HEK293T (cell line): ENCODE measurements at places on chromosomes 1 and 21.

- DNase-seq, result no peak
These were observed 62.6 kb upstream of the MACF1 start for GRCh38 chr1:39141925-39142324.

DNA sequence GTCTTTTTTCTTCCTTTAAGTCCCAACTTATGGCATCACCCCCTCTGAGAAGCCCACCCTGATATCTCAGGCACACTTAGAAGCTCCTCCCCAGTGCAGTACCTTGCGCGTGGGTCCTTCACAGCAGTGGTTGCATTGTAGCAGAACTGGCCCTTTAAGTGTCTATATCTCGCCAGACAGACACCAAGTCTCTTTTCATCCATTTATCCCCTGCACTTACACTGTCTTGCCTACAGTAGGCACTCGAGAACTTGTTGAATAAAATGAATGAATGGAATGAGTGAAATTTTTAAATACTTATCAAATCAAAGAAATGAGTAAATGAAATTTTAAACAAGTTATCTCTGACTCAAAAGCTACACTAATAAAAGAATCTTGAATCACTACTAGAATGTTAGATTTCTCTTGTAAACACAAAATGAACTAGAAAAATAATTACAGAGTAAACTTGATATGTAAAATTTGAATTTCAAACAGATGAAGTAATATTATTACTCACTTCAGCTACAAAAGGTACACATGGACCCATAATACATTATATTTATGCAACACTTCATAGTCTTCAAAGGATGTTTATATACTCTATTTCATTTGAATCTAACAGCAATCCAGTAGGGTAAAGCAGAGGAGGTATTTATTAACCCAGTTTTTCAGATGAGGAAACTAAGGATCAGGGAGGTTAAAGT lies 54.7 kb upstream of the MAN1A2 start:
- peak; percentile 68 for DNase-seq

DNA sequence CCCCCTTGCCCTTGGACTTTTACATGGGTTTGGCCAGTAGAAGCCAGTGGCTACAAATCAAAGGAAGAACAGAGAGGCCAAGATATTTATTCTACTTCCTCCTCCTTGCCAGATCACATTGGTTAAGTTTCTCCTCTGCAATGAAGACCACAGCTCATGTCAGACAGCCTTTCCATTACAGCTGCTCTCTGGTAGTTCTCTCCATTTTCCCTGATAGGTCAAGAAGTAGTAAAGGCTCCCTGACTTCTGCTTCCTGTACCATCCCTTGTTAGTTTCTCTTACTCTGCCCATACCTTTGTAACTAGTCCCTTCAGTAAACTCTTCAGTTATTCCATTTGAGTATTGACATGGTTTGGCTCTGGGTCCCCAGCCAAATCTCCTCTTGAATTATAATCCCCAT lies 27.8 kb downstream of the NME7 start:
- DNase-seq, result no peak

GRCh38 chr1:37040773-37041172 lies 6.5 kb upstream of the GRIK3 start:
- DNase-seq, result no peak

- no peak for DNase-seq
These were observed 535.4 kb downstream of the SMYD3 start for GRCh38 chr1:245971711-245972085.

- peak; percentile 74 for DNase-seq
These were observed 8.8 kb upstream of the FGR start for GRCh38 chr1:27643600-27644368.

DNA sequence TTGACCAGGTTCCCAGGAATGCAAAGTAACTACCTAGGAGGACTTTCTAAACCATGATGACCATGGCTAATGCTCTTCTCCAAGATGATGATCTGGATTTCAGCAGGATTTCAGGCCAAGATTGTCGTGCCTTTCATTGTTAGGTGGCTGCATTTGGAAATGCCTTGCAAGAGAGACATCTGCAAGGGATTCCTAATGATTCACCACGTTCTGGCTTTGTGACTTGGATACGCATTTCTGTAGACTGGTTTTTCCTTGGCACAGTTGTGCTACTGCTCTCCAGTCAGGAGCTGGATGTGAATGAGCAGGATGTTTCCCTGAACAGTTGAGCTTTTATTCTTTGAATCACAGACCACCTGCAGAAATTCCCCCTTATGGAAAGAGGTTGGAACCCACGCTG lies 212.4 kb downstream of the BACH1 start:
- DNase-seq, result no peak

DNA sequence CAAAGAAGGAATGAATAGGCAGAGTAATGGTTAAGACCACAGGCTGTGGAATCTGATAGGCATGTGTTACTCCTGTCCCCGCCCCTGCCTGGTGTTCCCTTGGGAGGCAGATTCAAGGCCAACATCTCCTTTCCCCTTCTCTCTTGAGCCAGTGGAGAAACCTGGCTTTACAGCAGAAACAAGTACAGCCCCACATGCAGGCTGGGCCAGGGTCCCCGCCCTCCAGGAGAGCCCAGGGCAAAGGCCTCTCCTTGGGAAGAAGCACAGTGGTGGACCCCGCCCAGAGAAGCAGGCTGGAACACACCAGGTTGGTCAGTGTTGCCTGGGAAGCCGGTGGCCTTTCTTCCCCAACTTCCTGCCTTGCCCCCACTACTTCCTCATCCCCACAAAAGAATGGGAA lies 6.8 kb downstream of the C1orf167 start:
- no peak for DNase-seq

DNA sequence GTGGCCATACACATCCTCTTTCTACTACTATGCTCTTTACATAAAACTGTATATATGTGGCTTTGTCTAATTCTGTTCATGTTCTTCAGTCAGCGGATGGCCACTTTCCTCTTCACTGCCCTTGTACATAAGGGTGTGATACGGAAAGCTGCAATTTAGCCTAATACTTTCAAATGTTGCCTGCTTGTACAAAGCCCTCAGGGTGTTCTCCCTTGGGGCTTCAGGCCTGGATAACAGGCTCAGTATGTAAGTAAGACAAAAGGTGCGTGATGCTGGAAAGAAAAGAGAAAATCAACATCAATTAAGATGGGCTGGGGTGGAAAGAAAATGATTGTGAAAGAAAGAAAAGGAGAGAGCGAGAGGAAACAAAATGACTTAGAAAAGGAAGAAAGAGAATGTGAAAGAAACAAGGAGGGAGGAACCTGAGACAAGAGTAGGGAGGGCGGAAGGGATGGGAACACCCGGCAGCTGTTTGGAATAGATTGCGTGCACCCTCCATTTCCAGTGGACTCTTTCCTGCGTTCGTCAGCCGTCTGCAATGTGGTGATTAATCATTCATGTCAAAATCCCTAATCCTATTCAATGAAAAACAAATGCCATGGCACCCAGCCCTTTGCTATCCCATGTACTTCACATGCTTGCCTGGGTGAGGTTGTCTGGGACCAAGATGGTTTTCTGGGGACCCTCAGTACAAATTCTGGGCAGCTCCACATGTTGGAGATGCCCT lies 553.6 kb downstream of the NUF2 start:
- DNase-seq, result no peak

GRCh38 chr1:66678146-66678545 lies 74.1 kb upstream of the DYNLT5 start:
- DNase-seq, result no peak

GRCh38 chr1:244665771-244666217 lies 12.9 kb downstream of the DESI2 start:
- peak; percentile 25 for DNase-seq

- DNase-seq, result no peak
These were observed 32.9 kb downstream of the FCRL5 start for GRCh38 chr1:157519451-157519850.

DNA sequence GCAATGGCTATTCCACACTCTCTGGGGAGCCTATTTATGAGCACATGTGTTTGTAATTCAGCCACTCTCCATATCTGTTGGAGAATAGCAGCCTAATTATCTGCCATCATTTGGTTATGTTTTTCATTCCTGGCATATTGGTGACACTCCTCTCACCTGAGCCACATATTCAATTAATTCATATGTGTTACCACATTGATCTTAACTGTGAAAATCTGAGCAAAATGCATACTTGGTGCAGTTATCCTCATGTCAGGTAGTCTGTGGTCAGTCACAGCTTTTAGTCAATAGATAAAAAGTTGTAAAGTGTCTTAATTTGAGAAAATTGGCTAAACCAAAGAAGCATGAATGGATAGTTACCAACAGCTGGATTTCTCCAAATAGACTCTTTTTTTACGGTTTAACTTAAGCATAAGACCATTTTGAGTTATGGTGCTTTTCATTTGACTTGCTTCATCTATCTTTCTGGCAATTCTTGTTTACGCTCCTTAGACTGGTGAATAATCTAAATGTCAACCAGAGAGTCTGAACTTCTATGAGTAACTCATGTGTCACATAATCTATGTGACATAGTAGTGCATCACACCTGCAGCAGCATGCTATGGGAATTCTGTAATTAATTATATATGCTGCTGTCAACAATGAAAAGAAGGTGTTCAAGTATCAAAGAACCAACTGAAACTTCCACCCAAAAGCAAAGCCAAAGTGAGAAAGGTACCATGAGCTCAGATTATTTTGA lies 187.7 kb upstream of the SGIP1 start:
- DNase-seq, result no peak

DNA sequence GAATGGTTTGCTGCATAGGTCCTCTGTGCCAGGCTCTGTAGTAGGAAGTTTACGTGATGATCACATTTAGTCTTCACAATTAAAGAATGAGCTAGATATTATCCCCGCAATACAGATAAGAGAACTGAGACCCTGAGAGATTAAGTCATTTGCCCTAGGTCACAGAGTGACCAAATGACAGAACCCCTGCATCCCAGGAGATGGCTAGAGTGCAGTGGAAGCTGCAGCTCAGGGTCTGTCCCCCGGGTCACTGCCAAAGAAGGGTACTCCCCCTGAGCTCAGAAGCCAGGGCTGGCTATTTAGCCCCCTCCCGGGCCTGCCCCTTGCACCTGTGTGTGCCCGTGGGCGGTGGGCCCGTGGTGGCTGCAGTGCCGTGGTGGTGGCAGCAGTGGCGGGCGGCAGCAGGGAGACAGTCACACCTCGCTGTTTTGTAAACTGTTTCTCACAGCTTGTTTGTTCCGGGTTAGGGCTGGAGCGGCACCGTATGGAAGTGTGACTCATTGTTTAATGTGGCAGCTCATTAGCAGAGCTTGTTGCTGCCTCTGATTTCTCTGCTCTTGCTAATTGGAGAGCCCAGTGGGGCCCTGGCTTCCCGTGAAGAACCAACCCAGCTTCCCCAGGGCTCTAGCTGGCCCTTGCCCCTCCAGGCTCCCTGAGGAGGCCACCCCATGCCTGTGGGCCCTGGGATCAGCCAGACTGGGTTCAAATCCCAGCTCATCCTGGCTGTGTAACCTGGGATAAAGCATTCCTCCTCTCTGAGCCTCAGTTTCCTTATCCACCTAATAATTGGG lies 19.3 kb upstream of the FOXO6 start:
- no peak for DNase-seq

GRCh38 chr1:91736715-91737615 lies 149.0 kb downstream of the TGFBR3 start:
- peak; percentile 21 for DNase-seq

DNA sequence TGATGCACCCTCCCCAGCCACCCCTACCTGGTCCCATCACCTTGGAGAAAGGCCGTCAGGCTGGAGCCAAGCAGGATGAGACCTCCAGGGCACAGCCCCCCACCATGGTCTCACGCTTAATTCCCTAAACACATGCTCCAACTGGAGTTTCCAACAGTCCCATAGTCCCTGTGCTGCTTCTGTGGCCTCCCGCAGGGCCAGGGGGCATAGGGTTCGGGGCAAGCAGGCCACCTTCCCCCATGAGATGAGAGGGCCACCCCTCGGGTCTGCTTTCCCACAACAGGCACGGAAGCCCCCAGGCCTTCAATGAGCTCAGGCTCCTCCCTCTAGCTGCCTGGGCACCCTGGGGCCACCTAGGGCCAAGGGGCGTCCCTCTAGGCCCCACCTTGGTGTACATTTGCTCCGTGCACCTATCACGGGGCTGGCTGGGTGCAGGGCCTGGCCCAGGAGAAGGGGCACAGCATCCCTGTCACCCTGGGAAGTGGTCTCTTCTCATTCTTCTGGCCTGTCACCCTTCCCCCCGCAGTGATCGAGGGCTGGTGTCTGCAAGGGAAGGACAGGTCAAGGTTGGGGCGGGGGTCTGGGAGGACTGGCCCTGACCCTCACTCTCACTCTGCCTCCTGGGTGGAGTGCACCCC lies 42.4 kb downstream of the TRIM11 start:
- no peak for DNase-seq

- DNase-seq, result no peak
These were observed 5.1 kb upstream of the ZNF326 start for GRCh38 chr1:89989799-89990198.

GRCh38 chr1:164683235-164683634 lies 124.3 kb downstream of the PBX1 start:
- no peak for DNase-seq

DNA sequence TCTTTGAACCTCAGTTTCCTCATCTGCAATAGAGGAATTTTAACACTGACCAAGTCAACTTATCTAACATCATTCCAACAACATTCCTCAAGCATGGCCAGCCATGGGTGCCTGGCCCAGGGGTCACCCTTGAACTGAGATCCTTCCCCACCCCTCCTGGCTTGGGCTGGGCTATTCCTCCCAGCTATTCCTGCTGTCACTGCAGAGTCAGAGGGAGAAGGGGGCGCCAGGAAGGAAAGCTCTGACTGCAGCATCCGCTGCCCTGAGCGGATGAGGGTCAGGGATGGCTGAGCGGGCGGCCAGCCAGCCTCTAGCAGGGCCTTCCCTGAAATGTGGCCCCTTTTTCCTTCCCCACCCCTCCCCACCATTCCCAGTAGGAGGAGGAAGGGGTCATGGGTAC lies 3.1 kb downstream of the TINAGL1 start:
- peak; percentile 7 for DNase-seq

DNA sequence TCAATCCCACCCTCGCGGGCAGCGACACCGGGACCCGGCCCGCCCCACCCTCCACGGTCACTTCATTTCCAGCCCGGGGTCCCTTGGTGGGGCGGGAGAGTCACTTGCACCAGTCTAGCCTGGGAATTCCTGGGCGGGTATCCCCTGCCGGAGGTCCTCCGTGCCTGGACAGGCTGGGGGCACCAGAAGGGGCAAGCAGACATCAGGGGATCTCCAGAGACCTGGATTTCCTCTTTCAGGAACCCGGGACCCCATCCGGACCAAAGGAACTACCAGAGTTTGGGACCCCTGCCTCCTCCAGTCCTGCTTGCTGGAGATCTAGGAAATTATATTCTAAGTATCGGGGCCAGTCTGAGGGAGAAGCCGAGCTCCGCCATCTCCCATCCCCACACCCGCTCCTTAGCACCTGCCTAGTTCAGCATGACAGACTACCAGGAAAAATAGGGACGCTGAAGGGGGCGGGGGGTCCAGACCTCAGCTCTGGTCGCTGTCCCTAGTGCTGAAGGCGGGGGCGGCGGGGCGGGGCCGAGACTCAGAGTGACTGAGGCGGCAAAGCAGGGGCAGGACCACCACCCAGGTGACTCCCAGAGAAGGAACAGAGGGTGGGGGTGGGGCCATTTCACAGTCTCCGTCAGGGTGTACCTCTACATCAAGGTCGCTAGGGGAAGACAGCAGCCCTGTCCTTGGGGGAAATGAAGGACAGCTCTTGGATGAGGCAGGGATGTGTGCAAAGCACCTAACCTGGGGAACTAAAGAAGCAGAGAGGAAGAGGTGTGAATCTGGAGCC lies 832 bp downstream of the HCN3 start:
- DNase-seq, result peak; percentile 68
